ENCODE measurements at places on chromosomes 2 and 18. TPM values are rescaled to one million over a fixed set of nuclear protein-coding genes. Genes with fewer than 3 reads are reported as not detected.

The ACMSD gene
- not detected for total RNA-seq

DNA sequence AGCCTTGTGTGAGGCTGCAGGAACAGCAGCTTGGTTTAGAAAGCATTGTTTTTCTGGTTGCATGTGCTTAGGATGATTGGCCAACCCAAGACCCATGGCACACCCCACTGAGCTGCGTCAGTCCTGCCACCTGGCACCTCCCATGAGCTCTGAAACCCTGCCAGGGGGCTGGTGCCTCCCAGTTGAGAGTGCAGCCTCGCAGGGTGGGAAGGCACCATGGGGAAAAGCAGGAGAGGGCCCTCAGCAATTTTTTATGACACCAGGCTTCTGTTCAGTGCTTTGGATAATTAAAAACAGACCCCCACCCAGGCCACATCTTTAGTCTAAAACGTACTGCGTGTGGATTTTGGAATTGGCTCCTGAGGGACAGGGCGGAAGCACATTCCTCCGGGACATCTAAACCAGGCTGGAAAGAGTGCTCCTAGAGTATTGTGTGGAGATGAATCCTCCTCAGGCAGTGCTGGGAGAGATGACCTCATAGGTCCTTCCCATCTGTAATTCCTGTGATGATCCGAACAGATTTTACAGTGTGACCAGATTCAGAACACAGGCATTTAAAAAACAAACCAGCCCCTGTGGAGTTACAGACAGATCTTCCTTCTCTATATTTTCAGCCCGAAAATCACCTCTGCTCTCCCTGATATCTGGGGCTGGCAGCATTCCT, 438.3 kb downstream of the ZNF521 start:
- no peak for DNase-seq

DNA sequence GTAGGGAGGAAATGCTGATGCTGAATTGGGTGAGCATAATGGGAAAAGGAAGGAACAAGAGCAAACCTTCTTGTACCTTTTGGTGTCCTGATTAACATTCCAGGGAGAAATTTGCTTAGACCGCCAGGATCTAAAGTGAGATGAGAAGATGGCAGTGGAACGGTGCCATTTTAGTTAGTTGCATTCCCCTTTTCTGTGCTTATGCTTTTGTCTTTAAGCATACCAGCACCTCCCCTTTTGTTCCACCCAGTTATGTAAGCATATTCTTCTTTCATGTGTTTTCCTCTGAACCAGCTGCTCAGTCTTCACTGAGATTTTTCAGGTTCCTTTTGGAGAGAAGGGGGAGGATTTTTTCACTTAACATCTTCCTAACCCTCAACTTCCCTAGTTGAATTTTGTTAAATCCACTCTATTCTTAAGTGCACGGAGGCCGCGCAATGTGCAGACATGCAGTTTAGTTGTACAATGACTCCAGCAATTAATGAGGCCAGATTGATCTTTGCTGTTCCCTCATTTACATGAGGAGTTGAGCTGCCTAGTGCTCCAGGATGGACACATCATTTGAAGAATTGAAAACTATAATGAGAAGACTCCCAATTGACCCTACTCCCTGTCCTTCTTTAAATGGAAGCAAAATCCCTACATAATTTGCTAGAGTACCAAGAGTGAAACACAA, 73.9 kb downstream of the MAP4K4 start:
- DNase-seq: no peak

DNA sequence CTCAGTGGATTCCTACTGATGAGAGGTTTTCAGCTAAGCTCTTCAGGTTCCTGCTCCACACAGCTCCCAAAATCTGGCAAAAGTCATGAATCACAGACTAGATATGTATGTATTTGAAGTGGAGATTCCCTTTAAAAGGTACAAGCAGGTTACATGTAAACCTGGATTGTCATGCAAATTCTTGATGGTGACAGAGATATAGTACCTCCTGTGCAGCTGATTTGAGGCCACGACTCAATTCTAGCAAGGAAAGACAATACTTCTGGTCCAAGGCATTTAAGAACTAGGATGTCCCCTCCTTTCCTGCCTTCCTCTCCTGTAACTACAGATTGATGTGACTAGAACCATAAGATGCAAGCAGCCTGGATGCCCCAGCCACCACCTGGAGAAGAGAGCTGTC, 55.0 kb downstream of the GORASP2 start:
- DNase-seq: no peak

DNA sequence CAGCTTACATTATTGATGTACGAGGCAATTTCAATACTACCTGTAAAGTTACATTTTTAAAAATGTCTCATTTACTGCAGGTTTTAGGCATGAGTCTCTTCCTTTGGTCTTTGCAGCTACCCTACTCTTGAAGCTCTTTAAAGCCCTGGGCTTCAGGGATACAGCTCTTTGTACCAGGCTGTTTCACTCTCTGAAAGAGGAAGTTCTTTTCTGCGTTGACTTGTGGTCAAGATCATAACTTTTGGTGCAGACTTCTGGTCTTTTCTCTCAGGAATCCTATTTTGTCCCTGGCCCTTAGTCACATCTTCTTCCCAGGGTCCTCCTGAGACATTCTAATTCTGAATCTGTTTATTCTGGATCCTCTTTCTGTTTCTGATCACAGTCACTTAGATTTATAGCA, 16.6 kb upstream of the HRH4 start:
- DNase-seq: no peak

DNA sequence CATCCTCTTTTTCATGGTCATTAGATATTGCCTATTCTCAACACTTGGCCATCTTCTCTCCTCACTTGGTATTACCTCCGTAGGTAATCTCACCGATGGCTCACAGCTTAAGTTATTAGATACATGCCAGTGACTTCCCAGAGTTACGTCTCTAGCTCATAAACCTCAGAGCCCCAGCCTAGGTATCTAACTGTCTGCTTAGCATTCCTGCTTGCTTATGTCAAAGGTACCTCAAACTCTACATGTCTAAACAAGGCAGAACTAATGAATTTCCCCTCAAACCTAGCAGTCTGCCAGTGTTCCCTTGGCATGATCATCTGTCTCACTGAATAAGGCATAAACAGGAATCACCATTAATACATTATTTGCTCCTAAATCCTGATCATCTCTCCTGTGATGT, 27.7 kb upstream of the ZNF638 start:
- no peak for DNase-seq

Data from chondrocyte (in vitro differentiated cells).